ENCODE measurements at places on chromosomes 4 and X.

GRCh38 chr4:187021436-187022205 is 298.0 kb upstream of the FAT1 start:
- no peak for DNase-seq

DNA sequence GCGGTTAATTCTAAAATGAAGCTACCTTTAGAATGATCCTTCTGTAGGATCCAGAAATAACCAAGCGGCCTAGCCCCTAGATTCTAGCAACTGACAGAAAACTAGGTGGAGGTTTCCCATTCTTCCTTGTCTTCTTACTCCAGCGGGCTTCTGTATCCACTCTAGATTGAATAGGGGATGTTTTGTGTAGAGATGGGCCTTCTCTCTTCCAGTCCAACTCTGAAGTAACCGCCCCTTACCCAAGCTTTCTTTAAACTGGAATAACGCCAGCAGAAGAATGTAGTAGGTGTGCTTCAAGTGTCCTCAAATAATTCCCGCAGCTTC is 386 bp upstream of the TMEM184C start:
- no peak for DNase-seq

- no peak for DNase-seq
These were observed 2466.9 kb downstream of the PCDH7 start for GRCh38 chr4:33187035-33187434.

DNA sequence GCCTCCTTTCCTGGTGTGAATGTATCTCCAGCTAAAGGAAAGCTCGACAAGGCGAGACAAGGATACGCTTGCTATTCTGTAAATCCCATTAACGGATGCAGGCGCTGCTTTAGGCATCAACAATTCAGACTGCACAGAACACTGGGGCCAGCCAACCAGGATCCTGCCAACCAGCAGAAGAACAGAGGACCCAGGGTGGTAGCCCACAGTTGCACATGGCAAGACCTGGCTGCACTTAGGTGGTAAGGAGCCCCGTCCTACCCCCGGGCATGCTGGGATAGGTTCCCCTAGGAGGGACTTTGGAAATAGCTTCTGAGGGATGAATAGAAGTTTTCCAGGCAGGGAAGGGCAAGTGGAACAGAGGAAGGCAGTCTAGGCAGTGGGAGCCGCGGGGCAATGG is 20.7 kb downstream of the PSAPL1 start:
- DNase-seq: no peak

GRCh38 chr4:7868892-7869471 is 70.7 kb downstream of the AFAP1 start:
- no peak for DNase-seq

DNA sequence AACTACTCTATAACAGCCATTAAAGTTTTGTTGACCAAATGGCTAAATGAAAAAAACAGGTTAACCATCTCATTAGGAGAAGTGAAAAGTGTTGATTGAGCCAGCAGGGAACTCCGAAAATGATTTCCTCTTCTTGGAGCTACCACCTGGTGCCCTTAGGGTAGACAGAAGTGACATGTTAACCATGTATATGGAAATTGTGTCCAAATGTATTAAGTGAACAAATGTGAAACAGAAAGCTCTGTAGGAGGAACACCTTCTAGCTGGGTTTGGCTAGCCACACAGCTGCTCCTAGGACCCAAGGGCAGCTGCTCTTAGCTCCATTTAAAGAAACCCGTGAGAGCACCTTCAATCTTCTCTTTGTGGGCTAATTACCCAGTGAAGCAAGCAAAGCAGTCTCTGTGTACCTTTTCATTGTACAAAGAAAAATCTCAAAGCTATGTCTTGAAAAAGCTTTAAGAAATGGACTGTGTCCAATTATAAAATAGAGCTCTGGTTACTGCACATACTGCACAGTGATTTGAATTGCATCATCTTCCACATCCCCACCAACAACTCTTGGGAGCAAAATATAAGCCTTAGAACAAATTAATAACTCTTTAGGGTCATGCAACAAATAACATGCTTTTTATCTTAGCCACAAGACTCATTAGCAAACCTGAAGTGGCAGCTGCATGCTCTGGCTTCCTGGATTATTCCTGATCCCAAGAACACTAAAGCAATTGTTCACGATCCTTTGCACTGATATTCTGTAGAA is 59.2 kb upstream of the PARM1 start:
- DNase-seq: no peak

- DNase-seq: no peak
These were observed 7.7 kb downstream of the FAM3A start for GRCh38 chrX:154508384-154508745.

DNA sequence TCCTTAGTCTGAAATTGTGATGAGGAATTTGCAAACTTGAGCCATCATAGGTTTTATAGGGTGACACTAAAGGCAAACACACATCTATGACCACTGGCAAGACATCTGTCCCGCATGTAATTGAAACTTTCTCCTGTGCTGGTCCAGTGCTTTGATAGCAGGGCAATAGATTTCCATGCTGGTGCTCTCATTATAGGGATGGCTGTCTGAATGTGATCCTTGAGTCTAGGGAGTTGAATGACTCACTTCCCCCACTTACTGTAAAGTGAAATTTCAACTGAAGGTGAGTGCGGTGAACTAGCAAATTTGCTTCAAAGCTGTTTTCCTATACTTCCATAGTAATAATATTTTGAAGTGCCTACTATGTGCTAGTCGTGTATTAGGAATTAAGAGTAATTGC is 1630.0 kb downstream of the STIM2 start:
- DNase-seq: no peak

DNA sequence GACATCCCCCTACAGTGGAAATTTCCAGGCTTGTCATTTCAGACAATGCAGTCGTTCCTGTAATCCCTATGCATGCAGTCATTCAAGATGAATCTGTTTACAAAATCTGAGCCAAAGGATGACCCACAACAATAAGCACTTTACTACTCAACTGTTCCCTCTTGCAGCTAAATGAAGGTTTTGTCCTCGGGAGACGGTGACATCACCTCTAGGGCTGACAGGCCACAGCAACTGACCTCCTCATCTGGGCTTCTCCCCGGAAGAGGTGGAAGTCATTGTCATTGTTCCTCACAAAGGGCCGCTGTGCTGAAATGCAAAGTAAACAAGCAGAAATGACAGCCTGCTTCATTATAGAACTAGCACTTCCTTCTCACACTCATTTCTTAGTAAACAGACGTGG is 29.2 kb downstream of the CLRN2 start:
- DNase-seq: peak; percentile 33

- DNase-seq: no peak
These were observed 96.2 kb upstream of the KLHL13 start for GRCh38 chrX:118212817-118213183.

DNA sequence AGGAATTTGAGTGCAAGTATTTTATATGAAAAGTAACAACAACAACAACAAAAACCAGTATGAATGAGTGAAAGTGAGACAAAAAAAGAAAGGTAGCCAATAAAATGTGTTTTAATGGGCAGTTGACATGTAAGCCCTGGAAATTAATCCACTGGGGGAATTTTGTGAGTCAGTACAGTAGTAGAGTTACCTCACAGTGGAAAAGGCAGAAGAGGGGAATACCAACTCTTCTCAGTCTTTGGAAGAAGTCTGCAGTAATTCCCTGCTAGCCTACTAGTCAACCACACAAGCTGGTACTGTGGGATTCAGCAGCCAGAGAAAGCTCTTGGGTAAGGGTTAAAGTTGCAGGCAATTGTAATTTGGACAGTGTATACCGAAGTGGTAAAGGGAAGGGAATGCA is 76.3 kb upstream of the IL15 start:
- no peak for DNase-seq

GRCh38 chr4:183029365-183029764 is 69.7 kb upstream of the WWC2 start:
- DNase-seq: no peak

- DNase-seq: no peak
These were observed 656.0 kb upstream of the NDST4 start for GRCh38 chr4:115769396-115769795.

GRCh38 chrX:136674270-136674985 is 26.5 kb downstream of the CD40LG start:
- DNase-seq: no peak

DNA sequence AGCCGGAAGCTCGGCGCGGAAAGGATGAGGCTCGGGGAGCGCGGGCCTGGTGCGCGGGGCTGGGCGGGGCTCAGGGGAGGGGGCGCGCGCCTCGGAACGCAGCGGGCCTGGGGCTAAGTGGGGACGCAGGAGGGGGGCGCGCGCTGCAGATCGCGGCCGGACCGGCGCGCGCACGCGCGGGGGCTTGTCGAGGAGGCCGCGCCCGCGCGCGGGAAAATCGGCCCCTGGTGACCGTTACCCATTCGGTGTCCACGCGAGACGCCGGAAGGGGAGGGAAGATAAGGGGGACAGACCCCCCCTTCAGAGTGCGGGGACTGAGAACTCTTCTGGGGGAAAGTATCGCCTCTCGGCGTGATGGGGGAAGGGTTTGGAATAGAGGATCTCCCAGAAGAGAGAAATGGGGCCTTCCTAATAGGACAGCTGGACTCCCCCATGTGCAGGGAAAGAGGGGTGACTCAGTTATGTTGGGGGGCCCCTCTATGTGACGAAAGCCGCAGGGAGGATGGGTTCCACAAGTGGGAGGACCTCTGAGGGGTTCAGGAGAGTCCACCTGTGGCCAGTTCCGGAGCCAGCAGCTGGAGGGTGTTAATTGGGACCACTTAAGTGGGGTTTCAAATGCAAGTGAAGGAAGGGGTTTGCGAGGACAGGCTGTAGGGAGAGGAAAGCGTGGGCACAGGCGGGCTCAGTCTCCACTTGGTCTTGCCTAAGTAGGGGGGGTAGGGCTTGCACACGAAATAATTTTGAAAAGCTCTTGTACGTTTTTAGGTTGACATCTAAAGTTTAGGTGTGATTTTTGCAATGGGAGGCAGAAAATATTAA is 584 bp downstream of the SUV39H1 start:
- peak; percentile 67 for DNase-seq

GRCh38 chr4:177127658-177128057 is 182.0 kb upstream of the NEIL3 start:
- no peak for DNase-seq

DNA sequence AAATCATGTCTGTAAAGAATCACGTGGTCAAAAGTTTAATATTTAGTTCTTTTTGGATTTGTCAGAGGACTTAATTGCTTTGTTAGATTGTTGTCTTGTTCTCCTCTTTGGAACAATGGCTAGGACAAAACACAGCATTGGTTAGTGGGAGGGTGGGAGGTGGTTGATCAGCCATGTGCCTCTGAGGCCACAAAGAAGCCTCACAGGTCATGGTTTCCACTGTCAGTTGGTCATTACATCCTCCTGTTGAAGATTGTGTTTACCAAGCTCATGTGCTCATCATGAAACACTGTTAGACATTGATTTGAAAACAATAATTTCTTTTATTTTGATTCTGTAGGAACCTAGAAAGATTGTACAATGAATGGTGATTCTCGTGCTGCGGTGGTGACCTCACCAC is 31.9 kb downstream of the ADD1 start:
- no peak for DNase-seq

- DNase-seq: no peak
These were observed 13.2 kb downstream of the BCOR start for GRCh38 chrX:40084471-40085101.

- no peak for DNase-seq
These were observed 46.5 kb downstream of the ZFYVE28 start for GRCh38 chr4:2371765-2372487.

DNA sequence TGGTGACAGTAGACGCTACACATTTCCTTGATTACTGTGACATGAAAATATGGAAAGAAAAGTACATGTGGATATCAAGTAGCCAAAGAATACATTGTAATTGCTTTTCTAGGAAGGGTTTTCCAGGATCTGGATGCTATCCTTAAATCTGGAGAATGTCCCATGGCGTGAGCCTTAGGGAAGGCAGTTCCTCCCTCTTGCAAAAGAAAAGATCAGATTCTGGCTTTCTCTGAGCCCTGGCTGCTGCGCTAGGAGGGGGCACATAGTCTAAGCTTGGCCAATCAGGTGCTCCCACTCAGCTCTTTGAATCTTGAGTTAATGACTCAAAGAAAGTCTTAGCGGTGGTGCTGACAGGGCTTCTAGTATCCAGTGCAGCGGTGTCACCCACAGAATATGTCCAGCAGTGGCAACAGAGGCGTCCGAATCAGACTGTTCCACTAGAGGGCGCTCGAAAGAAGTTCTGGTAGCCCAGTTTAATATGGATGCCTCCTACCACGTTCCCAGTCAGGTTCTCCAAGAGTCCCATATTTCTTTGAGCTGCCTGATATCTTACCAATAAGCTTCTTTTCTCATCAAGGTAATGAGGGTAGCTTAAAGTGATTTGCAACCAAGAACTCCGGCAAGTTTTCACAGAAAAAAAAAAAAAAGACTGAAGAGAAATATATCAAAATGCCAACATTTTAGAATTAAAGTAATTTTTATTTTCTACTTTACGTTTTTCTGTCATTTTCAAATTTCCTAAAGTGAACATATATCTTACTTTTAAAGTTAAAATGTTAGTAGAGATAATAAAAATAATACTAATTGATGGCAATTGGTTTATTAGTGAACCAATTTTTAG is 213.4 kb upstream of the S100G start:
- DNase-seq: peak; percentile 93

DNA sequence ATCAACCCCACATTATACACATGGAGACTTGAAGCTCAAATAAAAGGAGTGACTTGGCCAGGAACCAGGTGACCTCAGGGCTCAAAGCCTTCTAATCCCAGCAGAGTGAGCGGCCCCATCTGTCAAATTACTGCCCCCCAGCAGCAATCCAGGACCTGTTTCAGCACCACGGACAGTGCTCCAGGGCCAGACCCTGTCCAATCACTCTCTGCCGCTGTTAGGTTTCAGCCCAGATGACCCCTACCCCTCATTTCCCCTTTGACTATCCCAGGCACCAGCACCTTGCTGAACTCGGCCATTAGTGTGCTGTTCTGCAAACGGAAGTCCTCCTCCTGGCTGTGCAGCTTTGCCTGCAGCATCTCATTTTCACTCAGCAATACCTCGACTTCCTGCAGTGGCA is 5.1 kb downstream of the GRIPAP1 start:
- DNase-seq: peak; percentile 6
